ENCODE measurements at places on chromosomes 5 and 9.

- no peak for DNase-seq
Observed at GRCh38 chr5:67021962-67022361, 174.6 kb downstream of the CD180 start.

DNA sequence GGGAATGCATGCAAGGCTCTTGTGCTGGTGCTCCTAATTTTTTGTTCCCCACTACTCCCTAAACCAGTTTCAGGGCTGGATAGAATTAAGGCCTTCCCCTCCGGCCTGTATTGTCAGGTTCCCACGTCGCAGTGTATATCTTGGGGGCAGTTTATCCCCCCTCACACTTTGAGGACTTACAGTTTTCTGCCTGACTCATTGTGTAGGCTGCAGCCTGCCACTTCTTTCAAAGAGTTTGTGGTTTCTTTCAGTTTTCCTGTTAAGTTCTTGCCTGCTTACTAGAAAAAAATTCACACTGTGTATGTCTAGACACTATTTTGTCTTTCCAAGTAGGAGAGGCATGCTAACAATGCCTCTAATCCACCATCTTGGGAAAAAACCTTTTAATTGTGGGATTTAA lies 28.4 kb upstream of the BTNL3 start:
- no peak for DNase-seq

GRCh38 chr9:85041466-85042137 lies 372.1 kb downstream of the NTRK2 start:
- DNase-seq, result no peak

DNA sequence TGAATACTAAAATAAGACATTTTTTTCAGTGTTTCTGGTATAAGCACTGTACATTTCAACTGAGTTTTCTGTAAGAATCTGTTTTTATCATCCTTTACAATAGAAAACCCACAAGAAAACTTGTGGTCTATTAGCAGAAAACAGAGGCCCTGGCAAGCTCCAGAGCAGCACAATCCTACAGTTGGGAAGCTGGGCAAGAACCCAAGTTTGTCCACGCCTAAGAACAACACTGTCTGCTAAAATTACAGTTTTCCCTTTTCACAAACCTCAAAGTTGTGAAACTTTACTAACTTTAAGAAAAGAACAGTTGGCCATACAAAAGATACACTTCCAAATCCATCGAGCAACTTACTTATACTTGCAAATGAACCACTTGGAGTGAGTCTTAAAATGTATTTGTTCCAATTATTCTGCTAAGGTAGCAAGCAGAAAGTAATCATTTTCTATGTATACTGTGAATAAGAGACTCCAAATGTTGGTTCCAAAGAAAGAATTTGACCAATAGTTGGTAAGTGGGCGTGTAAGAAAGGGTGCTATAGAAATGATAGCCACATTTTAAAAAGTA lies 982.0 kb upstream of the ARRDC3 start:
- no peak for DNase-seq

- no peak for DNase-seq
Observed at GRCh38 chr9:135533113-135533512, 11.9 kb downstream of the LCN1 start.

GRCh38 chr9:121889990-121890563 lies 203.0 kb downstream of the TTLL11 start:
- DNase-seq, result no peak

- no peak for DNase-seq
Observed at GRCh38 chr5:59560553-59560952, 333.0 kb downstream of the PDE4D start.
